ENCODE measurements at places on chromosomes 5 and 9.

DNA sequence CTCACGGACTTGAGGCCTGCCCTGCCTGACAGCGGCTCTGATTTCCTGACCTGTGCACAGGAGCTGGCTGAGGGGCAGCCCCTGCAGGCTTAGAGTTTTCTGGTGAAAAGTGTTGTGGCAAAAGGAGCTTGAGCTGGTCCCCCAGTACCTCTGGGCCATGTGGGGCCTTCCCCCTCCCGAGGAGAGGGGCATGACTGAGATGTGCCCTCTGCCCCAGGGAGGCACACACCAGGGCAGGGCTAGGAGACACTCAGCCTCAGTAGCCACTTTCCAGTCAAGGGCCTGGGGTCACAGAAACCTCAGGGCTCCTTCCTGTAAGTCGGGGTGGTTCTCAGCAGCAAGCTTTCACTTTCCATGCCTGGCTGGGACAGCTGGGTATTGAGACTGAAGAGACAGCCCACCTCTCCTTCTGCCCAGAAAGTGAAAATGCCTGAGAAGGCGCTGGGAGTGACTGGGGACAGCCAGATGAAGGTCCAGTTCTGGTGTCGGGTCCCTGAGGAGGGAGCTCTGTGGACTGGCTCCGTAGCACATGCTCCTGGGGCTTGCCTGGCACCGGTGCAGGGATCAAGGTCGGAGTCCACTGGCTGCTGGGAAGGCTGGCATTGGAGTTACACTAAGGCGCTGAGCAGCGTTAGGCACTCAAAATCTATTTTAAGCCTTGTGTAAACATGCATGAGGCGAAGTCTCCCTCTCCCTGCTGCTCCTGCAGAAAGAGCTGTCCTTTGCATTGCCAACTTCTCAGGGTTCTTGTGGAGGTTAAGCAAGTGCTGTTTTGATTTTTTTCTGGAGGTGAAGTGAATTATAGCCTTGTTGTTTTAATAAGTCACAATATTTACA lies 394.9 kb downstream of the GADD45G start:
- DNase-seq, result peak; percentile 97

GRCh38 chr5:113320273-113320780 lies 114.5 kb downstream of the TSSK1B start:
- no peak for DNase-seq

DNA sequence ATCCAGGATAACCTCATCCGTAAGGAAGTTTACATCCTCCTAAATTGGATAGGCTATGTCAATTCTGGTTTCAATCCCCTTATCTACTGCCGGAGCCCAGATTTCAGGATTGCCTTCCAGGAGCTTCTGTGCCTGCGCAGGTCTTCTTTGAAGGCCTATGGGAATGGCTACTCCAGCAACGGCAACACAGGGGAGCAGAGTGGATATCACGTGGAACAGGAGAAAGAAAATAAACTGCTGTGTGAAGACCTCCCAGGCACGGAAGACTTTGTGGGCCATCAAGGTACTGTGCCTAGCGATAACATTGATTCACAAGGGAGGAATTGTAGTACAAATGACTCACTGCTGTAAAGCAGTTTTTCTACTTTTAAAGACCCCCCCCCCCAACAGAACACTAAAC lies 1.3 kb downstream of the ADRB2 start:
- DNase-seq, result no peak

GRCh38 chr5:31855134-31856040 lies 216.5 kb downstream of the PDZD2 start:
- DNase-seq, result no peak

GRCh38 chr5:52660621-52661020 lies 127.1 kb upstream of the ITGA1 start:
- no peak for DNase-seq

DNA sequence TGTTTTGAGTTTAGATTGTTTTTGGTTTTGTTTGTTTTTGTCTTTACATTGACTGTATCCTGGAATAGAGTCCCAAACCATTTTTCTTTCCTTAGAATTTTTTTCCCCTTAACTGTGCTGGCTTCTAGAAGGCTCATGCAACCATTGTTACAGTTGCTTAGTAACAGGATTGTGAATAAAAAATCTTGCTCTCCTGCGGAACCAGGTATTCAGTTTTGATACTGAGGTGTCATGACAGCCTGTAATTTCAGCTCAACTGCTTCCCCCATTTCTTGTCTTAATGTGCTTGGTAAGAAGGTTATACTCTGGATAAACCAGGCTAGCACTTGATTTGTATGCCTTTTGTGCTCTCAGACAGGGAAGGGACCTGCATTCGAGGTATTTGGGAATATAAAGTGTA lies 42.1 kb downstream of the FOCAD start:
- DNase-seq, result peak; percentile 51

DNA sequence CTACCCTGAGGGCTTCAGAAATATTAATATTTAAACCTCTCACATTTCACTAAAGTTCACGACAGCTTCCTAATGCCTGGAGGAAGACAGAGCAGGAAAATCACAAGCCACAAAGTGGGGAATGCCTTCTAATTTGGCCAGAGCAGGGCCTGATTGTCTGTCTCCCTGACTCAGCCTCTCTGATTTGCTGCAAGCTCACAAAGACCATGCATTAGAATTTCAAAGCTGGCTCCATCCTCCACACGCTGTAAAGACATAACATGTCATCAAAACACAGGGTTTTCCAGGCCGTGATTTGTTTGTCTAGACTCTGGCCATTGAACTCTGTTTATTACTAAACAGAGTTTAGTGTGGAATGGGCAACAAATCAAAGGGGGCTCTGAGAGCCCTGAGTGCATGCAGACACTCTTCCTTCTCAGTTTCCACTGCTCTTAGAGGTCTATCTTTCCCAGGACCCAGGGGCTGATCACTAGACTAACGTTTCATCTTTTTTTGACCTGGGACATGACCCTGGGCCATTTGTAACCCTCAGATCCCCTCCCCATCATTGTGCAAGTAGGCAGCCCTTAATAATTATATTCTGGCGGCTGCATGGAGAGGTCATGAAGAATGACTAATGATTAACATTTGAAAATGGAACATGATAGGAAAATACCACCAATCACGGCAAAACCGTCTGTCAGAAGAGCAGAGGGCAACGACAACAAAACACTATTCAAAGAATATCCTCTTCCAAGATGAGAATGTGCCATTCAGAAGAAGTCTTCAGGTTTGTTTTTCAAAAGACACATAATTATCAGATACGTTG lies 140.2 kb downstream of the ENC1 start:
- DNase-seq, result peak; percentile 88

DNA sequence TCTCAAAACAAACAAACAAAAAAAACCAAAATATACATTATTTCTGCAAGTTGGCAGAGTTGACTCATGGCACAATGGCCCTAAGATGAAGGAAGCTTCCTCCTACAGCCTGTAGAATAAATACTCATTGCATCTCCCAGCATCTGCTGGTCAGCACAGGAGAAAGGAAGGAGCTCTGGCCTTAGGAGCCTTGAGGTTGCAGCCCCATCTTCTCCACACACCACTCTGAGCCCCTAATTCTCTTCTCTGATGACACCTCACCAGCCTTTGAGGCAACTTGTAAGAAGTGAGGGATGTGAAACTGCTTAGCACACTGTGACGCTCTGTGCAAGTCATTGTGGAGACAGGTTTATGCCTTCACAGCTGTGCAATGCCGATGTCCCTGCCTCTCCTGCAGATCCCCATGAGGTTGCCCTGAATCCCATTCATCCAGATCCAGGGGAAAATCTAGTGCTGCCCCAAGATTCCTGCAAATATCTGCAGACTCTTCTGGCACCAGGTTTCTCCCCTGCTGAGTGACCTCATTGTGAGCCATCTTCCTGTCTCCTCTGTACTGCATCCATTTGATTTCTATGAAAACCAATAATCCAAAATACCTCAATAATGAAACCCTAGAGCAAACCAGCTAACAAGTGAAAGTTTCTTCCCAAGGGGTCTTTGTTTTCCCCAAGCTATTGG lies 65.3 kb upstream of the TGFBR1 start:
- no peak for DNase-seq

All from NCI-H69 (cell line).